Uterine smooth muscle cell (primary cell): ENCODE measurements at places on chromosomes 2 and 18. TPM values are rescaled to one million over a fixed set of nuclear protein-coding genes. Genes with fewer than 3 reads are reported as not detected.

APCDD1 gene
- total RNA-seq: not detected in 2 replicates

TXNDC9 gene
- total RNA-seq: 73.5 and 93.4 TPM in 2 replicates

METTL4 gene
- 10.7 and 11.8 TPM in 2 replicates for total RNA-seq

MGAT4A gene
- 0.11 and 0.87 TPM in 2 replicates for total RNA-seq

OTX1 gene
- total RNA-seq: 0.25 TPM in 1 of 2 replicates, not detected in the other

NEU2 gene
- total RNA-seq: not detected in 2 replicates

SERPINB7 gene
- 79.4 and 136 TPM in 2 replicates for total RNA-seq

IL37 gene
- 0.22 TPM in 1 of 2 replicates, not detected in the other for total RNA-seq

ATP6V1C2 gene
- total RNA-seq: under 0.01 TPM in 1 of 2 replicates, not detected in the other

NEB gene
- total RNA-seq: 0.12 and 0.22 TPM in 2 replicates

CAVIN2 gene
- total RNA-seq: 1.2 and 4.4 TPM in 2 replicates

SIX2 gene
- 1.00 and 1.1 TPM in 2 replicates for total RNA-seq

STEAP3 gene
- total RNA-seq: 23.6 and 33.5 TPM in 2 replicates

CCDC85A gene
- 2.4 and 4.6 TPM in 2 replicates for total RNA-seq

TIGD1 gene
- 2.6 and 3.0 TPM in 2 replicates for total RNA-seq
